Activated CD4-positive, alpha-beta T cell treated with anti-CD3 and anti-CD28 coated beads, Interleukin-2, amount 50 U/mL, for 4 hours (primary cell): ENCODE measurements at places on chromosomes 16 and 17.

DNA sequence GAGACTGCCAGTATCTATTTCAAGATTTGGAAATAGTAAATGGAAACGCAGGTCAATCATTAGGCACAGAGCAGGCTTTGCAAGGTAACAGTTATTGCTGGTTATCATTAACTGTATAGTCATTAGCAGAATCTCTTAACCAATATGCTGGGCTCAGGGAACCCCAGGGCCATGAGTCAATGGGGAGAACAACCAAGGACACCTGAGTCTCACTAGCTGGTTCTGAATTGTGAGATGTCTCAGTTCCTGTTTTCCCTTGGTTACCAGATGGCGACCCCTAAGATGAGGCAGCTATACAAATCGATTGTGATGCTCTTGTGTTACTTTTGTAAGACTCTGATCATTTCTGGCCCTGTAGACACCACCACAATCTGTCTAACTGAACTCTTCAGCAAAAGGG is 385.3 kb downstream of the HAPSTR1 start:
- no peak for DNase-seq

GRCh38 chr17:68822719-68823289 is 132.4 kb downstream of the ABCA8 start:
- DNase-seq, result no peak

GRCh38 chr17:66021757-66022156 is 170.2 kb downstream of the CEP112 start:
- no peak for DNase-seq

- no peak for DNase-seq
Observed at GRCh38 chr17:27366437-27366836, 72.5 kb downstream of the WSB1 start.

GRCh38 chr16:57039148-57039812 is 49.9 kb downstream of the NLRC5 start:
- no peak for DNase-seq

GRCh38 chr16:22189473-22190080 is 16.5 kb upstream of the EEF2K start:
- DNase-seq, result peak; percentile 8
